ENCODE measurements at places on chromosomes 13 and 19.

GRCh38 chr19:9702186-9702585, 27.3 kb upstream of the ZNF562 start:
- DNase-seq, result no peak

DNA sequence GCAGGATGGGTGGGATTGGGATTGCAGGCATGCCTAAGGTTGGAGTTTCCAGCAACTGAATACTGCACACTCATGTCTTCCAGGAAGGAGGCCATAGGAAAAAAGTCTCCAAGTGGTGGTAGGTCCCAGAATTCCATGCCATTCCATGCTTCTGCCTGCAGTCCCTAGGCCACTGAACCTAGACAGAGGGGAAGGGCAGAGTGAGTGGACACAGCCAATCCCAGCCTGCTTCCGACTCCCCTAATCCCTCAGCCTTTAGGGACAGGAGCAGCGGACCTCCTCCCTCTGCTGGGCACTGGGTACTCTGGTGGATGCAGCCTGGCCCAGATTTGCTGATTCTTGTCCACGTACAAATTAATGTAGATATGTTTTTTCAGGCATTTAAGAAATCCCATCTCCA, 17.0 kb downstream of the VSTM2B start:
- no peak for DNase-seq

DNA sequence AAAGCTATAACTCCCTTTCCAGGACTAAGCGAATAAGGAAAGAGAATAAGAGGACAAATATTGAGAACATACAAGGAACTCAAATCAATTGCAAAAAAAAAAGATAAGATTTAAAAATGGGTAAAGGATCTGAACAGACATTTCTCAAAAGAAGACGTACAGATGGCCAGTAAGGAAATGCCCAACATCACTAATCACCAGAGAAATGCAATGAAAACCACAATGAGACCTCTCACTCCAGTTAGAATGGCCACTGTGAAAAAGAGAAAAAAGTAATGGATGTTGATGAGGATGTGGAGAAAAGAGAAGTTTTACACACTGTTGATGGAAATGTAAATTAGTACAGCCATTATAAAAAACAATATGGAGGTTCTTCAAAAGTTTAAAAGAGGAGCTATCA, 63.8 kb downstream of the VWA8 start:
- DNase-seq, result no peak

DNA sequence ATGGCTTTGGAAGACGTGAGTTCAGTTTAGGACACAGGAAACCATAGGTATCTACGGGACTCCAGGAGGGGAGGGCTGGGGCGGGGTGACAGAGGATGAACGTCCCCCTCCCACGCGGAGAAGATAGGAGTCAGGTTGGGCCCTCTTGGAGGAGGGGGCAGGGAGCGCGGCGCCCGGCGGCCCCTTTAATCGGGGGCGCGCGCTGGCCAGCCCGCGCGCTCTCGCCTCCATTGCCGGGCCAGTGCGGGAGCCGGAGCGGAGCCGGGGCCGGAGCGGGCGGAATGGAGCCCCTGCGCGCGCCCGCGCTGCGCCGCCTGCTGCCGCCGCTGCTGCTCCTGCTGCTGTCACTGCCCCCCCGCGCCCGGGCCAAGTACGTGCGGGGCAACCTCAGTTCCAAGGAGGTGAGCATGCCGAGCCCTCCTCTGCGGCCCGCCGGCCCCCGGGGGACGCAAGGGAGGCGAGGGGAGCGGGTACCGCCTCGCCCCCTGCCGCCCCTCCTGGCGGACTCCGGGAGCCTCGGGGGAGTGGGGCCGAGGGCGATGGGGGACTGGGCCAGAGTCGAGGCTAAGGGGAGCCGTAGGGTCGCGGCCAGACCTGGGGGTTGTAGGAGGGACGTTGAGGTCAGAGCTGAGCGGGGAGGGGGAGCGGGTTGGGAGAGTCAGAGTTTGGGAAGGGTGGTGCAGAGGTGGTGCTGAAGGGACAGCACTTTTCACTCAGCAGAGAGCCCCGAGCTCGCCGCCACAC, at the start of gene TMEM145:
TMEM145 (plus strand) TSS at position 214 of the 744 bp plus-strand sequence; CDS start at position 282, 68 bp downstream.
- no peak for DNase-seq

GRCh38 chr19:44808463-44809371, at the start of gene BCAM:
Gene BCAM (plus strand): TSS chr19:44809103. CDS start chr19:44809125, 22 bp downstream.
- no peak for DNase-seq

DNA sequence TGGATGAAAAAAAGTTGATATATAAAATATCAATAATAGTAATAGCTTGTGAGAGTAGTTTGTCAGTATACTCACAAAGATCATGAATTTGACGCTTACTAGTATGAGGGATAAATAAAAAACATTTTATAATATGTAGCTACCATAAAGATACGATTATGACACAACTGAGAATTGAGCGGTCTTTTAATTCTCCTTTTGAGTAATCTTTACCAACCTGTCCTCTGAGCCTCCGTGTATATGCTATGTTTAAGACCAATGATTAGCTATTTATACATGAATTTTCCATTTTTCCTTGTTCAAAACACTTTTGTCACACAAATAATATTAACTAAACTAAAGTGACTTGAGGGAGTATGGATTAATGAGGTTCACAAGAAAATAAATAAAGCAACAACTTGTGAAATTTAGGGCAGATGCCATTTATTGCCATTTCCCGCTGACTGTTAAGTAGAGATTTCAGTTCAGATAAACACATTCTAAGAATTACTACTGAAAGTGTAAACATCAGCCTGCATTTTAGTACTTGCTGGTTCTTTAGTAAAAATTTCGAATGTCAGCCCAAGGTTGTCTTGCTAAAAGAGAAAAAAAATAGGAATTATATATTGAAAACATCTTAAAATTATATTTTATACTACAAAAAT, 6.2 kb upstream of the IRS2 start:
- no peak for DNase-seq

DNA sequence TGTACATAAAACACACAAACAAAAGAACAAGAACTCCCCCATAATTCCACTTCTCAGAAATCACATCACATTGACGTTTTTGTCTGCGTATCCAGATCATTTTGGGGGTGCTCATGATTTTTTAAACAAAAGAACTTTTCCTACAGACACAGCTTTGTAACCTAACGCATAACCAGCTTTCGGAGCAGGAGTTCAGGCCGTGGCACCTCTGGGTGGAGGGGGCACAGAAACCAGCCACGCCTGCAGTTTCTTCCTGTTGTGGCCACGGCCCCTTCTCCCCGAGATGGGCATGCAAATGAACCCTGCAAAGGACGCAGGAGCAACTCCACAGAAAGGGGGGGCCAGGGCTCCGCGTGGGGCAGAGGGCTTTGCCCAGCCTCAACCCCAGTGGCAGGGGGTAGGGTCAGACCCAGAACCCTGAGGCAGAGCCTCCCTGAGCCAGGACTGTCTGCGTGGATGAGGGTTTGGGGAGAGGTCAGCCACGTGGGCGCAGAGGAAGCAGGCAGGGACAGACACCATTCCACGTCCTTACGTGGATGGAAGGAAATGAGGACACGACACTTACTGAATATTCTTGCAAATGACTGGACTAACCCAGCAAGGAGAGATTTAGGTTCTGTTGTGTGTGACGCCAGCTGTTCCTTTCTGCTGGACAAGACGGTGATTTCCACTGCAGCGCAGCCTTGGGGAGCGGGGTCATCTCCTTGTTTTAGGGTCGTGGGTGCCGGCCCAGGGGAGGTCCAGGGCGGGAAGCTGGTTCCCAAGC, 64.4 kb downstream of the RASA3 start:
- DNase-seq, result no peak

GRCh38 chr19:14127929-14128509, 8.4 kb downstream of the ASF1B start:
- no peak for DNase-seq

DNA sequence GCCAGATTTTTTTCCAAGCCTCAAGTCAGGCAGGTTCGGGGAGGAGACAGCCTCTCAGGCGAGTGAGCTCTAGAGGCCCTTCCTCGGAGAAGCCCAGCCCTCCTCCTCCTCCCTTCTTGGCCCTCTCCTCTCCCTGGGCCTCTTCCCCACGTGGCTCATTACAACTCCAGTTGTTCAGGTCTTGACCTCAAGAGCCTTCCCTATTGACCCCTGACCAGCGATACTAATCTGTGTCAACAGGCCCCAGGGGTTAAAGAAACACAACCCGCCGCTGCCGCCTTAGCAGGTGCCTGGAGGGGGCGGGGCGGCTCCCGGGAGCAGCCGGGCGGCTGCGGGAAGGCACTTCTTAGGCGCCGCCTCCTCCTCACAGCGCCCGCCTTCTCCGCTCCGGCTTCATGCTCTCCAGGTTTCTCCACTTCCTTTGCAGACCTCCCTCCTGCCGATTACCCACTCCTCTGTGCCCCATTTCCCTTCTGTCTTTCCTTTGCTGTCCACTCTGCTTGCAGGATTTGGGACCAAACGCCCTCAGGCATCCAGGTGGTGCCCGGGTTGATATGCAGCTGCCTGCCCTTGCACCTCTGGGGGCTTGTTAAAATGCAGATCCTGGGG, 51.0 kb downstream of the LYL1 start:
- no peak for DNase-seq

DNA sequence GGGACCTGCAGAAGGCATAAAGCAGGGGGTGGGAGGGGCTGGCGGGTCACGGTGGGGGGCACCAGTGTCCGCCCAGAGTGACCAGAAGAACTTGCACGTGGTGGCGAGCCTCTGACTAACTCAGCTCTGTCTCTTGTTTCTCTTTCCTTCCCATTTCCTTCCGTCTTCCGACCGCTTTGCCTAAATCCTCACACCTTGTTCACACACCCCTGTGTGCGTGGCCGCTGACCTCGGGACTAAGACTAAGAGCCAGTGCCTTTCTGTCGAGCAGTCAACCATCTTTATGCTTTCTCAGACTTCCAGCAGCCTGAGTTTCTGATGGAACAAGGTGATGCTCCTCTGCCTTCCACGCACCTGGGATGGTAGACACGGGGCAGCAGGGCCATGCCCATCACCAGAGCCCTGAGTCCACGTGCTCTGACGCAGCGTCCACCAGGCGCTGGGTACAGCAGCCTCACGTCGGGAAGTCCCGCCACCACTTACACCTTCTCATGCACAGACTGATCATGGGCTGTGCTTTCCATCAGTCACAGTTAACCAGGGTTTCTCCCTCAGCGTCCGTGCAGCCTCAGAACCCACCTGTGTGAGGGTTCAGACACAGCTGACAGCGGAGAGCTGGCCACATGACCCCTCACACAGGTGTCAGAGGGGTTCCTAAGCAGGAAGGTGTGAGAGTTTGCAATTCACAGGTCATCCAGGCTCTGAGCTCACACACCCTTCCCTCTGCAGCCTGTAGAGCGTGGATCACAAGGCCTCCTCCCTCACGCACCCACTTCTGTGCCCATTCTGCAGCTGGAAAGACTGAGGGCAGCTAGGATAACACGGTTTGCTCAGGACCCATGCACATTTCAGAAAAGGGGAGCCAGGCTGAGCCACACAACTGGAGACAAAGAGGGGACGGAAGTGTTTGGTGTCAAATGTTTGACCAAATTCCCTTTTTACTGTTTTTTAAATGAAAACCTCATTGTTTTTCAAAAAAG, 90.7 kb upstream of the MCF2L start:
- no peak for DNase-seq

DNA sequence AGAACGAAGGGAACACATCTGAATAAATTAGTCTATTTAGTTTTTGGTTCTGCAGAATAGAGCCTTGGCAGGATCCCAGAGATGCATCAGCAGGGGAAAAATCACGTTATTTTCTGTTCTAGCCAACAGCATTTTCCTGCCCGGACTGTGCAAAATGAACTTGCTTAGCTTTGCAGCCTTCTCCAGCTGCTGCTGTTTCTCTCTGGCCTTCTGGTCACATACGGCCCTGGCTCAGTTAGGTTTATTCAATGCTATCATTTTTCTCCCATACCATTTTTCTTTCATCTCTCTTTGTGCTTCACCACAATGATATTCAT, 110.4 kb upstream of the KL start:
- DNase-seq, result no peak

- no peak for DNase-seq
Observed at GRCh38 chr19:46745030-46745429, 827 bp upstream of the FKRP start.

- no peak for DNase-seq
Observed at GRCh38 chr19:41930926-41931592, 2.8 kb upstream of the ERFL start.

DNA sequence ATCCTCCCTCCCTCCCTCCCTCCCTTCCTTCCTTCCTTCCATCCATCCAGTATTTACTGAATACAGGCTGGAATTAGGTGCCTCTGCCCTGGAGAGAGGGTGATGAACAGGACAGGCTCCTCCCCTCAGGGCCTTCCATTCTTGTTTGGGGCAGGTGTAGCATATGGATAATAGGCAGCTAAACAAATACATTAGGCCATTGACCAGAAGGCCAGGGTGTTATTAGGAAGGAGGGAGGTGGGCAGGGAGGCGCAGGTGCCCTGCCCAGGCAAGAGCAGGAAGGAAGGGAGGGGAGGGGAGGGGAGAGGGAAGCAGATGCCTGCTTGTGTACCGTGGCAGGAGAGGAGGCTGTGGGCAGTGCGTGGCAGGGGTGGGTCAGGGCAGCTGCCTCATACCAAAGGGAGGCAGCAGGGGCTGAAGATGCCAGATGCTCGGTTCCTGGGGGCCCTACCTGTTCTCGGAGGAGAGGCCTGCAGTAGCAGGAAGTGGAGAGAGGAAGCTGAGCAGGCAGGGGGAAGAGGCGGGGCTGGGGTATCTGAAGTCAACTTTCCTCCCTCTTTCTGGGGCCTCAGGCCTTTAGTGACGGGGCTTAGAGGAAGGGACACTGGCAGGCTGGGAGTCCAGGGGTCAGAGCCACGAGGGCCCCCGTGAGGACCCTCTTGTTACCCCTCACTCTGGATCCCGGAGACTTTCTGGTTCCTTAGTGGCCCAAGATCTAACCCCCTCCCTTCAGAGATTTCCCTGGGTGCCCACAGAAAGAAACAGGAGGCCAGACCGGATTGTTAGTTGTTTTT, at the start of gene RINL:
RINL (minus strand) TSS at position 495 of the 794 bp plus-strand sequence. CDS start 1,533 bp downstream, outside the sequence.
- DNase-seq, result peak; percentile 44

GRCh38 chr19:53079313-53079924, 23.8 kb downstream of the ZNF160 start:
- no peak for DNase-seq
